ENCODE measurements at places on chromosomes 16 and 17.

DNA sequence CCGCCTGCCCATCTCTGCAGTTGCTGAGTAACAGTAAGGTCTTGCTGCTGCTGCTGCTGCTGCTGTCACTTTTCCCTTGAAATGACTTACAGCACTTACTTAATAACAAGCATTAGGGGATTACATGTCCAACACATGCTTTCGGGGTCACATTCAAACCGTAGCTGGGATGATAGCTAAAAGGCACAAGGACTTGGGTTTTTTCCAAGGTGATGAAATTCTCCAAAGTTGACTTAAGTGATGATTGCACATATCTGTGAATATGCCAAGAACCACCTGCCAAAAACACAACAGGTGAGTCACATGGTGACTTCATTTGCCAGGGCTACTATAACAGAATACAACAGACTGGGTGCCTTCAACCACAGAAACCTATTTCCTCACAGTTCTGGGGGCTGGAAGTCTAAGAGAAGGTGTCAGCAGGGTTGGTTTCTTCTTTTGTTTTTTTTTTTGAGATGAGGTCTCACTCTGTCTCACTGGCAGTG is 121.9 kb upstream of the TNRC6C start:
- peak; percentile 34 for DNase-seq

DNA sequence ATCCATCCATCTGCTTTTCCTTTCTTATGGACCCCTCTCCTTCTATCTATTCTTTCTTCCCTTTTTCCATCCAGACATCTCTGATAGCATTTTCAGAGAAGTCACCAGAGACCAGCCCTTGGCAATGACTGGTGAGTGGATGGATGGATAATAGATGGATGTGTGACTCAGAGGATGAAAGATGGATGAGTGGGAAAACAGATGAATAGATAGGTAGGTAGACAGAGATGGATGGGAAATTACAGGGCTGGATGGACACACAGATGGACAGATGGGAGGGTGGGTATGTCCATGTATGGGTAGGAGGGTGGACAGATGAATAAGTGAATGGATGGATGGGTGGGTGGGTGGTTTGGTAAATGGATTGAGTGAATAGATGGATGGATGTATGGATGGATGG is 101.0 kb downstream of the LITAF start:
- DNase-seq = no peak

GRCh38 chr16:86565181-86565631 is 1.4 kb upstream of the FOXC2 start:
- no peak for DNase-seq

DNA sequence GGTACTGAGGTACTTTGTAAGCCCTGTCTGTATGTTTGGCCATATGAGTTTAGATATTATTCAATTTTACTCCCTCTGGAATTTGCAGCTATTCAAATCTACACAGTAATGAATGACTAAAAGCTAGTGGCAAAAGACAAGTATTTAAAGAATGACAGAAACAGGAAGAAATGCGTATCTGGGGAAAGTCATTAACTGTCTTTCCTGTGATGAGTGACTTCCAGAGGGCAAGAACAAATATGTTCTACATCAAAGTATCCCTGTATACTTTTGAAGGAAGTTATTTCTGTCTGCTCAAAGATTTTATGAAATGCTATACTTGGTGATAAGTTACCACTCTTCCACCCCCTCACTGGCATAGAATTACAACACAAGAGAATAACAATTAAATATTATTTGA is 489.3 kb upstream of the SOX9 start:
- no peak for DNase-seq

- DNase-seq = no peak
Observed at GRCh38 chr16:86836503-86837129, 258.3 kb downstream of the FOXL1 start.

GRCh38 chr17:50573866-50574611 is 13.5 kb downstream of the CACNA1G start:
- DNase-seq = no peak

- DNase-seq = no peak
Observed at GRCh38 chr17:62666061-62666800, 38.8 kb downstream of the MRC2 start.

- no peak for DNase-seq
Observed at GRCh38 chr17:38777641-38778250, 21.6 kb downstream of the PIP4K2B start.

DNA sequence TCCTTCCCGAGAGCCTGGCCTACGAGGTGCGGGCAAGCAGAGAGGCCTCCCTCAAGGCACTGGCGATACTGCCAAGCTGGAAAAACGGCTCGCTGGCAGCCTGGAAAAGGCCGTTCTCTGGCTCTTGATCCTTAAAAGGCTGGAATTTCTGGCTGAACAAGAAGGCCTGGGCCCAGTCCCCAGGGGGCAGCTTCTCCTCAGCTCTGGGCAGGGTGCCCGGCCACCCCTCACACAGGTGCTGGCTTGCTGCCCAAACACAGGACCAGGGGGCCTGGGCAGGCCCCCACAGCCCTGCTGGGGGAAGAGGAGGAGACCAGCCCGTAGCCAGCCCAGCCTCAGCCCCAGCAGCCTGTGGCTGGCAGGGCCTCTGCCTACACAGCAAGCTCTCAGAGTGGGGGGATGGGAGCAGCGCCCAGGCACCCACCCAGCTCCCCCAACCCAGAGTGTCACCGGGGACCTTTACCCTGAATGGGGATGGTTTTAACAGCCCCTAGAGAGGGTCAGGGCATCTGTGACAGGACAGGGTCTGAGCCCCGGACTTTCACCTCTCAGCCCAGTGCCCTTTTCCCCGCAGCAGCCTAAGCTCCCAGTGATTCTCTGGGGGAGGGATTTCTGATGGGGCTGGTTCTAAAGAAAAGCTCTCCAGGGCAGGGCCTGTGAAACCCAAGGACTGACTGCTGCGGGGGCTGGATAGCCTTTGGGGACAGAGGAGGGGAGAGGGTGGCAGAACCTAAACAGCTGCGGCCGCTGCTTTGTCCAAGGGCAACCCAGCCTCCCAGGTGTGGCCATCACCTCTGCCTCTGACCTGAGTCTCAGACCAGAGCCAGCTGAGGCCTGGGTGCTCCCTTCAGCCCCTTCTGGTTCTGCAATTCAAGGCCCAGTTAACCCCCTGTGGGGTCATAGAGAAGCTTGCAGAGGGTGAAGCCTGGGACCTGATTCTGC is 38.6 kb upstream of the TOB1 start:
- no peak for DNase-seq

- DNase-seq = no peak
Observed at GRCh38 chr16:65075877-65076276, 46.0 kb downstream of the CDH11 start.

- DNase-seq = no peak
Observed at GRCh38 chr17:82053130-82053529, 1.4 kb downstream of the GPS1 start.

DNA sequence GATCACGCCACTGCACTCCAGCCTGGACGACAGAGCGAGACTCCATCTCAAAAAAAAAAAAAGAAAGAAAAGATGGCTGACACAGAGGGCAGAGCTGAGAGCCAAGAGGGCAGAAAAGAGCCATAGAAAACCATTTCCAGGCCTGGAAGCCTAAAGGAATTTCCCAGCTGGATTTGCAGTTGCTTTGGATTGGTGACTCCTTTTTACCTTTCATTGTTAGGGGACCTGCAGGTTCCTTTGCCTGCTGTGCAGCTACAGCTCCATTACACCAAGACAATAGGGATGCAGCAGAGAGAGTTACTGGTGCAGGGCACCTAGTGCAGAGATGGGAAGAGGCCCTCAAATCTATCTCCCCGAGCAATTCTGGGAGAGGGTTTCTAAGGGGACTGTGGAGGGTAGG is 18.4 kb downstream of the ZNF668 start:
- no peak for DNase-seq

DNA sequence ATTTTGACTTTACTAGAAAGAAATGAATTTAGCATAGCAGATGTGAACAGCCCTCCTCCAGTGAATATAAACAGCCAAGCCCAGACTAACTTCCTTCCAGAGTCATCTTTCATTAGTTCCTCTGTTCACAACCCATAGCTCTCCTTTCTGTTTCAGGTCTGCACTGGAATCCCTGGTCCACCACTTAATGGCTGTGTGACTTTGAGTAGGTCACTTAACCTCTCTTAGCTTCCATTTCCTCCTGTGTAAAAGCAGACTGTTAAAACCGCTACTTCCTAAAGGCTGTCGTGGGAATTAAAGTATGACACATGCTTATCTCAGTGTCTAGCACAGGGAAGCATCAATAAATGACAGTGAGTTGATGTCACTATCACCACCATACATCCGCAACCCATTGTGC is 7.5 kb downstream of the SLC6A4 start:
- DNase-seq = no peak

DNA sequence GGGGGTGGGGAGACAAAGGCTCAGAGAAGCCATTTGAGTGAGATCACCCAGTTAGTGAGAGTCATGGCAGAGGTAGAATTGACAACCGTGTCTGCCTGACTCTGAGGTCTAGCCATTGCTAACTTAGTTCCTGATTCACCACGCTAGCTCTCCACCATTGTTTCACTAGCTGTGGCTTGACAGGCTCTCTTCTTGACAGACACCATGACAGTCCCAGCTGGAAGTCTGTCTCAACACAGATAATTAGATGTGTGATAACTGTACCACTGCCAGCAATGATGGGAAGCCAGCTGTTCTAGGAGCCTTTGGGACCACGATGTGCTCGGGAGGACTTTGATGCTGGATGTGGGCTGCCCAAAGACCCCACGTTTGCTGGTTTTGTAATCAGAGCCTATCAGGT is 170.5 kb upstream of the CACNG3 start:
- no peak for DNase-seq

DNA sequence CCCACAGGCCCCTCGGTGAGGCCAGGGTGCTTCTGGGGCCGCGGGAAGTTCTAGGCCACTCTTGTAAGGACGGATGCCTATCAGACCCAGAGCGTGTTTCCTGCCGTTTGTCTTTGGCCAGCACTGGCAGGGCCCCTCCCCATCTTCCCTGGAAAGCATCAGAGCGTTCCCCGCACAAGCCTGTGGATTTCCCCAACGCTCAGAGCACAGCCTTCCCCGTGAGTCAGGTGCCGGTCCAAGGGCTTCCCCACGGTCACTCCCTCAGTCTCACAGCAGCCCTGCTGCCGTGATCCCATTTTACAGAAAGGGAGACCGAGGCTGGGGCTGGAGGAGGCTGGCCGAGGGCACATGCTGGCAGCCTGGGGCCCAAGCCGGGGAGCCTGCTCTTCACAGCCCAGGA is 33.7 kb downstream of the CRISPLD2 start:
- DNase-seq = no peak

- DNase-seq = no peak
Observed at GRCh38 chr17:4777969-4778760, 6.5 kb downstream of the TM4SF5 start.

GRCh38 chr16:644556-644955 is 2.9 kb downstream of the MCRIP2 start:
- DNase-seq = no peak

- no peak for DNase-seq
Observed at GRCh38 chr16:55655381-55655896, 349 bp upstream of the SLC6A2 start.

GRCh38 chr17:55056526-55056925 is 88.0 kb downstream of the STXBP4 start:
- no peak for DNase-seq

DNA sequence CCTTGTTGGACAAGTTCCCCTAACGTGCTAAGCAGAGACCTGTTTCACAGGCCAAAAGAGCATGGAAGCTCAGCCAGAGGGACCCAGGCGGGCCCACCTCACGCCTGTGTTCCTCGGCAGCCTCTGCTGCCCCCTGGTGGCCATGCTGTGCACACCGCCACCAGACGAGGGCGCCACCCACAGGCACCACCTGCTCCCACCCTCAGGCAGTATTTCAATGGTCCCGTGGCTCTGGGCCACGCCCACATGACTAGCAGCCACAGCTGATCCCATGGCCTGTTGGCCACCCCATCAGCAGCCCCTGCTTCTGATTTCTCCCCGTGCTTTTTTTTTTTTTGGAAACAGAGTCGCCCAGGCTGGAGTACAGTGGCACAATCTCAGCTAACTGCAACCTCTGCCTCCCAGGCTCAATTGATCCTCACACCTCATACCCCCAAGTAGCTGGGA is 18.9 kb downstream of the MPG start:
- DNase-seq = peak; percentile 91

GRCh38 chr16:51245658-51245995 is 94.6 kb upstream of the SALL1 start:
- DNase-seq = no peak

DNA sequence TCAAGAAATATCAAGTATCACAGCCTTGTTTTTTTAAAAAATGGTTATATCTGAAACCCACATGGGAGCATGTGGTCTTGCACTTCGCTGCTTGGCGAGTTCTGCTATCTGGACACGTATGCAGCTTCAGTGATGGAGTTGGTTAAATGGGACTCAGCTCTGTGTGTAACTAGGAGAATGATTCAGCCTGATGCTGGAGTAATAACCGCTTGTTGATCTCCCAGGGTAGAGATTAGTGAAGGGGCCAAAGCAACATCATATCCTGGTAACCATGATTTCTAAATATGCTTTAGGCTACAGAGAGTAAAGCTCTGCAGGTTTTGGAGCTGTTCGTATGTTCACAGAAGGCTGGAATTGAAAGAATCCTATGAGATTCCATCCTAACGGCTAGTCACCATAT is 63.2 kb downstream of the IQCK start:
- no peak for DNase-seq

DNA sequence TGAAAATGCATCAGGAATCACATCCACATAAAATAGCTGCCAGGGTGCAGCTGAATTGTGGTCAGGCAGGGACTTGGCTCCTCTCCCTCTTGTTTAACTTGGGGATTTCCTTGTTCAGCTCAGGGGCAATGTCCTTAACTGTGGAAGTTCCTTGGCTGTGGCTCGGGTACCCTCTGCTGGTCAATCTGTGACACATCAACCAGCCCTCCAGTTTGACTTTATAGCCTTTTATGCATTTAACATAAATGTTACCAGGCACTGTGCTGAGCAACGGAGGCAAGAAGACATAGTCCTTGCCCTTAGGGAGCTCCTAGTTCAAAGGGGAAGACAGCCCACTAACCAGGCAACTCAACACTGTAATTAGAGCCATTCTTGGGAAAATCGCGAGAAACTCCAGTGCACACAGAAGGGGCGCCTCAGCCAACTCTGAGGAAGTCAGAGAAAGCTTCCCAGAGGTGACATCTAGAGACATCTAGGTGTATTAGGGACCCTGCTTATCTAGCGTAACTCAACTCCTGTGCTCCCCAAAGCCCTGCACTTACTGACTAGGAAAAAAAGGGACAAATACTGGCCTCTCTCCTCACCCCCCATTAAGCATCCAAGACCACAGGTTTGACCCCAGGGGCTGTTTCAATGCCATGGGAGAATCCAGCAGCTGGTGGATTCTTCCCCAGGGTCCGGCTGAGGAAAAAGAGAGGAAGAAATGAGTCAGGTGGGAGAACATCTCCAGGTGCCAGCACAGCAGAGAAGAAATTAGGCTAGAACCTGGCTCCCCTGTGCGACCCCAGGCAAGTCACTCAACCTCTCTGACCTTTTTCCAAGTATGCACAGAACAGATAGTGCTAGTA is 17.3 kb upstream of the EEF2K start:
- DNase-seq = peak; percentile 82

GRCh38 chr17:6191405-6192324 is 121.5 kb downstream of the WSCD1 start:
- DNase-seq = no peak

GRCh38 chr17:45040459-45040858 is 11.0 kb downstream of the DCAKD start:
- no peak for DNase-seq
